Aorta (tissue), 5 donors: ENCODE measurements at places on chromosomes 3 and 15. TPM values are rescaled to one million over a fixed set of nuclear protein-coding genes. Genes with fewer than 3 reads are reported as not detected.
A peak's percentile ranks its signal among the peaks of the same experiment; 100 is the strongest.

The SLC22A13 gene
- total RNA-seq: 1.3 TPM

GRCh38 chr3:133955892-133956291 is 60.2 kb upstream of the RAB6B start:
- no peaks in the 10 kb centered on the region for H3K36me3 ChIP-seq
- H3K27ac ChIP-seq: no peak overlapping the region
- H3K4me3 ChIP-seq: no peak overlapping the region
- H3K4me1 ChIP-seq: no peaks in the 10 kb centered on the region
- no peak for DNase-seq

DNA sequence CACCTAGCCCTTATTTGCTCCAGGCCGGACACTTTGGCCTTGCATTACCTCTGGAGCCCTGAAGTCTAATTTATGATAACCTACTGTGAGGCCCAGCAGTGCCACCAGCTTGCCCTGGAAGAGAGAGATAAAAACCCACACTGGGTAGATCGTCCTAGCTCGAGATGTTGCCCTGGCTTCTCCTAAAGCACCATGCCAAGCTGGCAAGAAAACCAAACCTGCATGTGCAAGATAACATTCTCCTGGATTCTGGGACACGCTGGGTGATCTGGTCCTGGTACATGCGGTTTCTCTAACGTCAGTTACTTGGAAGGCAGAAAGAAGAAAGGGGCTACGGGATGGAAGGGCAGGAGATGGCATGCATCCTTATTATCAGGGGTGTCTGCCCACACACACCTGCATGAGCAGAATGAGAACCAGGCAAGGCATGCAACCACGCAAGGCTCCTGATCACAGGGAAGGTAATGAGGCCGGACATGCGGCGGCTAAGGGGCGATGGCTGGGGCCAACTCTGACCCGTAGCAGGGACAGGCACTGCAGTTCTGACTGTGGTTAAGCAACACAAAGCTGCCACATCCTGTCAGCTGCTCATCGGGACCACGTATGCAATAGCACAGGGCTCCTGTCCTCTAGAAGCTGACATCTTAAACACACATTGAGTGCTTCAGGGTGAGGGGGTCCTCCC is 73.0 kb downstream of the OXNAD1 start:
- H3K4me3 ChIP-seq: no peak overlapping the region
- DNase-seq: no peak
- no peaks in the 10 kb centered on the region for H3K36me3 ChIP-seq
- no peak overlapping the region for H3K27ac ChIP-seq
- peaks cover 4% of the 10 kb centered on the region for H3K4me1 ChIP-seq

DNA sequence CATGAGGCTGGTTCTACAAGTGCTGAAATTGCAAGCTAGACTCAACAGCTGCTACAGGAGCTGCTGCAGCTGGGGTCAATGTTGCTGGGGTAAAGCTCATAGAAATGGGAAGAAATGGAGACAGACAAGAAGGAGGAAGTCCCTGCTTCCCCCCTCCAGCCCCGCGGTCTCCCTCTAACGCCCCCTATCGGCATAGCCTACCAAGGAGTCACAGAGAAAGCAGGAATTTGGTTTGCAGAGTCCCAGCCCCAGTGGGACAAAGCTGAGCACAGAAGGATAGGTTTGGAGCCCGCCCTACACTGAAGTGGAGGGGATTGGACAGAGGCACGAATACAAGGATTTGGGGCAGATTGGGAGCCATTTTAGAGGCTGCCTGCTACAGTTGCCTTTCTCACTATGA is 176.9 kb upstream of the ANKRD28 start:
- no peaks in the 10 kb centered on the region for H3K4me1 ChIP-seq
- H3K27ac ChIP-seq: no peak overlapping the region
- H3K4me3 ChIP-seq: no peak overlapping the region
- no peak for DNase-seq
- H3K36me3 ChIP-seq: no peaks in the 10 kb centered on the region

The TRIM42 gene
- not detected for total RNA-seq

- DNase-seq: no peak
- H3K4me1 ChIP-seq: peaks cover 4% of the 10 kb centered on the region
- H3K27ac ChIP-seq: no peak overlapping the region
- no peak overlapping the region for H3K4me3 ChIP-seq
- no peaks in the 10 kb centered on the region for H3K27me3 ChIP-seq
Observed at GRCh38 chr3:71346061-71346460, 237.5 kb downstream of the FOXP1 start.

The CHRM5 gene
- not detected for total RNA-seq

The PLA2G4F gene
- total RNA-seq: not detected

DNA sequence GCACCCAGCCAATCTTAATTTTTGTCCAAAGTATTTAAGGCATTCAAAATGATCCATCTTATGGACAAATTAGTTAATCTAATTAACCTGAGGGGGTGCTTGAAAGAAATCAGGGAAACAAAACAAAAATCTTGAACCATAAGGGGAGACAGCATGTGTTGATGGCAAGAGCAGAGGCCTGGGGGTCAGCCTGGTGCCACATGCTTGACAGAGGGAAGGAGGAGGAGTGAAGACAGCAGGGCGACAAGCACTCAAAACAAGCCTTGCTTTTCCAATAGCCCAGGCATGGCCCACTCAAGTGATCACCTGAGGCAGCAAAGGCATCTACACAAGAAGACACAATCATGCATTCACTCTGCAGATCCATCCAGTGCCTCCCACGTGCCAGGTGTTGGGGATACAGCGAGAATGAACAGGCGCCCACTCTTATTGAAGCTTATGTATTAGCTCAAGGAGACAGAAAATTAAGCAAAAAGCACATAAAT is 25.0 kb upstream of the MGLL start:
- no peak overlapping the region for H3K27ac ChIP-seq
- no peaks in the 10 kb centered on the region for H3K4me1 ChIP-seq
- H3K36me3 ChIP-seq: no peaks in the 10 kb centered on the region
- DNase-seq: no peak
- no peak overlapping the region for H3K4me3 ChIP-seq

The LRRK1 gene
- 34.0 TPM for total RNA-seq

The SLC24A5 gene
- not detected for total RNA-seq

- H3K4me3 ChIP-seq: no peak overlapping the region
- no peak for DNase-seq
- no peaks in the 10 kb centered on the region for H3K36me3 ChIP-seq
- no peaks in the 10 kb centered on the region for H3K4me1 ChIP-seq
- no peak overlapping the region for H3K27ac ChIP-seq
Observed at GRCh38 chr15:40048211-40048792, 9.3 kb upstream of the SRP14 start.

GRCh38 chr3:174268061-174268460 is 591.1 kb upstream of the NAALADL2 start:
- H3K27ac ChIP-seq: no peak overlapping the region
- DNase-seq: no peak
- H3K4me3 ChIP-seq: no peak overlapping the region
- H3K4me1 ChIP-seq: no peaks in the 10 kb centered on the region

DNA sequence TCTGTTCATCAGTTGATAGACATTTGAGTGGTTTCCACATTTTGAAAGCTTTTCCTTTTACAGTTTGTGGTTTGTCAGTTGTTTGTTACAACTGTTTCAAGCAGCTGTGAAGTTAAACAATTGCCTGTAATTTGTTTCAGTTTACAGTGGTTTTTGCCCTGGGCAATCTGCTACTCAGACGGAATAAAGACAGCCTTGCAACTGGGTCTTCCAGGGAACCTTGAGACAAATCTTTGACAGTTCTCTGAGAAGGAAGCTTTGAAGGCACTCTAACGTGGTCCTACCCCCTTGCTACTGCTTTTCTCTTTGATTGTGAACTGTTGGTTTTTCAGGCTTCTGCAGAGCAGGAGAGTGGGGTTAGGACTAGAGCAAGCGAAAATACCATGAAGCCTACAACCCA is 28.0 kb downstream of the LRRC28 start:
- no peak overlapping the region for H3K4me3 ChIP-seq
- H3K27ac ChIP-seq: no peak overlapping the region
- H3K4me1 ChIP-seq: no peaks in the 10 kb centered on the region
- DNase-seq: no peak
- H3K36me3 ChIP-seq: no peaks in the 10 kb centered on the region
- H3K27me3 ChIP-seq: no peaks in the 10 kb centered on the region

DNA sequence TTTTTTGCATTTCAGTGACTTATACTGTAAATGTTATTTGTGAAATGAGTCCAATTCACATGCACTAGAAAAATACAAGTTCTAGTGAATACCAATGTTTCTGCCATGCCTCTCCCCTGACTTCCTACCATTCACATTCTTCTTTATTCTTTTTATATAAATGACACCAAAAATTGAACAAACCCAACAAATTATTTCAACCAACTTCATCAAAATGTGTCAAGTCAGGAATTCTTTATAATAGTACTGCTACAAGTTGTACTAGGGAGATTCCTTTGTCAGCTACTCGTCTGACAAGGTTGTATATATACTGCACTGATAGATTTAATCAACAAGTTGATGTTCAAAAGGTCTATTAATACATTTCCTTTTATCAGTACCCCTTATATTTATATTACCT is 3.0 kb downstream of the TBL1XR1 start:
- H3K27ac ChIP-seq: no peak overlapping the region
- no peaks in the 10 kb centered on the region for H3K36me3 ChIP-seq
- peak overlapping the region; percentile 30 for H3K4me3 ChIP-seq

The SSUH2 gene
- 0.78 TPM for total RNA-seq

GRCh38 chr15:80693682-80694610 is 1.2 kb upstream of the ABHD17C start:
- no peaks in the 10 kb centered on the region for H3K27me3 ChIP-seq
- H3K36me3 ChIP-seq: no peaks in the 10 kb centered on the region

The RETNLB gene
- total RNA-seq: not detected

The ADAMTS17 gene
- 1.8 TPM for total RNA-seq

DNA sequence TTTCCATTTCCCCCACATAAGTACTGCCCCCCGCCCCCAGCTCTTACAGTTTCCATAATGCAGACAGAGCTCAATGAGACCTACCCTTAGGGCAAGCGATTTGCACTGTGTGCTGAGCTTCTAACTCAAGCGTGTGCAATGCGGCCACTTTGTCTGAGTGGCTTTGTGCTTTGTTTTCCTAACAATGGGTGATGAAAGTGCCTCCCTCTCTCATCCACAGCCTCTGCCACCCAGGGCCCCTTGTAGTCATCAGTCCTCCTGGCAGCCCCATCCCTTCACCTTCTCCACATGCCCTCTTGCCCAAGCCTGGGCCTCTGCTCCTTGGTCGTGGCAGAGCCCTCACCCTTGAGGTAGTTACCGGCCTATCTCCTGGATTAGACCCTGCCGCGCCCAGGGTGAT is 17.2 kb downstream of the DAPK2 start:
- H3K27me3 ChIP-seq: no peaks in the 10 kb centered on the region
- H3K27ac ChIP-seq: no peak overlapping the region
- no peak for DNase-seq

- H3K4me3 ChIP-seq: peak overlapping the region; percentile 88
- no peaks in the 10 kb centered on the region for H3K27me3 ChIP-seq
- H3K36me3 ChIP-seq: no peaks in the 10 kb centered on the region
- H3K4me1 ChIP-seq: peaks cover 3% of the 10 kb centered on the region
- no peak for DNase-seq
Observed at GRCh38 chr3:125356140-125357026, 18.7 kb downstream of the ZNF148 start.

DNA sequence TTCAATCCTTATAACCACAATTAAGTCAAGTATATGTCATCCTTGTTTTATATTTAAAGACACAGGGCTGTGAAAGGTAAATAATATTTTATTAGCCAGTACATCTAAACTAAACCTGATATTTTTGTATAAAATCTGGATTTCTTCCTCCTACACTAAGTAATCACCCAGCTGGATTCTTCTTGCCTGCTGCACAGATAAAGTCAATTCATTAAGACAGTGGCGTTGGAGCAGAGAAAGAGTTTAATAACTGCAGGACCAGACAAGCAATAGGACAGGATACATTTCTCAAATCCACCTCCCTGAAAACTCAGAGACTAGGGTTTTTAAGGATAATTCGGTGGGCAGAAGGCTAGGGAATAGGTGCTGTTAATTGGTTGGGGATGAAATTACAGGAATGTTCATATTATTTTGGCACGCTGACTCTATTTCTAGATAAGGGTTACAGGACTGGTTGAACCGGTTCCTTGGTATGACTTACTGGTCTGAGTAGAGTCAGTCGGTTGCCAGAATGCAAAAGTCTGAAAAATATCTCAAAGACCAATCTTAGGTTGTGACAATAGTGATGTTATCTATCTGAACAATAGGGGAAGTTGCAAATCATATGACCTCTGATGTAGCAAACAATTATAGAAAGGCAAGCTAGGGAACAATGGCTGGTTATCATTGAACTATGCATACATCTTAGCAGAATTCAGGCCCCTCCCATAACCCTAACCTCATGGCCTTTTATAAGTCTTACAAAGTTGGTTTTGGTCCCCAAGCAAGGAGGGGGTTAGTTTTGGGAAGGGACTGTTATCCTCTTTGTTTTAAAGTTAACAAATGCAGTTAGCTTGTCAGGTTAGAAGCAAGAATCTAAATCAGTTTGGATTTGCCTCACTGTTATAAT is 244.8 kb downstream of the ALCAM start:
- no peak for DNase-seq
- H3K36me3 ChIP-seq: no peaks in the 10 kb centered on the region
- H3K27ac ChIP-seq: no peak overlapping the region
- no peak overlapping the region for H3K4me3 ChIP-seq
- no peaks in the 10 kb centered on the region for H3K4me1 ChIP-seq

GRCh38 chr3:46584598-46585467 is 18.7 kb upstream of the LRRC2 start:
- no peak for DNase-seq
- H3K4me1 ChIP-seq: no peaks in the 10 kb centered on the region
- H3K36me3 ChIP-seq: no peaks in the 10 kb centered on the region
- no peak overlapping the region for H3K27ac ChIP-seq

DNA sequence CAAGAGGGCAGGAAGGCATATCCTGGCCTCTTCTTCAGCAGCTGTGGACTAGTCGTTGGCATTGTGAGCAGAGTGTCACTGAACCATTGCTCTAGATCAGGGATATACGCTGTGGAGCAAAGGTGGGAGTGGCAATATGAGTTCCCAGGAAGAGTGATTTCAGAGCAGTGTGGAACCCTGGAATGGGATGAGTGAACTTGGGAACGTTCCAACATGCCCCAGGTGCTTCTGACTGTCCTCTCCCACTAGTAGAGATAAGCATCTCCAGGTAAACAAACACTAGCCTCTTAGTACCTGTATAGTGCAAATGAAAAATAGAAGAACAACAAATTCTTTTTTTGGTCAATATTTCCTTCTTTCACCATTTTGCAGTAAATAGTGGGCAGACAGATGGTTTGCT is 123.6 kb upstream of the VEPH1 start:
- H3K27me3 ChIP-seq: no peaks in the 10 kb centered on the region
- no peaks in the 10 kb centered on the region for H3K4me1 ChIP-seq
- H3K27ac ChIP-seq: no peak overlapping the region
- no peak overlapping the region for H3K4me3 ChIP-seq
- no peak for DNase-seq
- no peaks in the 10 kb centered on the region for H3K36me3 ChIP-seq

The TGM4 gene
- total RNA-seq: not detected
